ENCODE measurements at places on chromosomes 2 and 18.

- DNase-seq = no peak
Observed at GRCh38 chr2:110120171-110121051, 4.8 kb upstream of the MALL start.

- no peak for DNase-seq
Observed at GRCh38 chr2:166152064-166152463, 24.2 kb upstream of the SCN1A start.

DNA sequence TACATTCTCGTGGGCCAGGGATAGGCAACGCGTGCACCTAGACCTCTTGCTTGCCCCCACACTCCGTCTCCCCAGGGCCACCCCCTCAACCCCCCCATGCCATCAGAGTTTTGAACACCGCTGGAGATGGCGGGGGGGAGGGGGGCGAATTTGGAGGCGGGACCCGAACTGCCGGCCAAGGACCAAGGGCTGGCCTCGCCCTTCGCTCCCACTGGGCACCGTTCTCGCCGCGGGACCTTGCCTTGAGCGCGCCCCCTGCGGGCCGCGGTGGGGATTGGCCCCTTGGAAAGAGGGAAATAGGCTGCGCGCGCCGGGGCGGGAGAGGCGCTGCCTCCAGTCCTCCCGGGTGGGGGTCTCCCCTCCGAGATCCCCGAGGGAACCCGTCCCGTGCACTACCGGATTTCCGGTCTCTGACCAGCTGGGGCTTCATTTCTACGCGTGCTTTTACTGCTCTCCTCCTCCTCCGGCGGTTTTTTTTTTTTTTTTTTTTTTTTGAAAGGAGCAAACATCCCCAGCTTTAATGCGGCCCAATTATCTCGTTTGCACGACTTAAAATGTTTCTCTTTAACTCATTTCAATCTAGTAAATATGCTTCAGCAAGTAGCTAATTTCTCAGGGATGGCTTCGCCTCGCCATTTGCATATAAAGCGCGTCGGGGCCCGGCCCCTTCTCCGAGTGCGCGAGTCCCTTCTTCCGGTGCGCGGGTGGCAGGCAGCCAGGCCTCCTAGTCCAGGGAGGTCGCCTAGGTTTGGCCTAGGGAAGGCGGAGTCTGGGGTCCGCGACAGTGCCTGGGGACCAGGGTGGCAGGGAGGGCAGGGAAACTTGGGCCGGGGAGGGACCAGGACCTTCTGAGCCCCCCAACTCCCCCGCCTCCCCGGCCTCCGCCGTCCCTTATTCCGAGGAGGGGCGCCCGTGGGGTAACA is 10.0 kb upstream of the GBX2 start:
- no peak for DNase-seq

- no peak for DNase-seq
Observed at GRCh38 chr2:19876751-19877150, 25.0 kb downstream of the TTC32 start.

- DNase-seq = peak; percentile 63
Observed at GRCh38 chr2:119248311-119248710, 24.7 kb downstream of the STEAP3 start.

GRCh38 chr18:34773378-34773777 is 63.3 kb downstream of the DTNA start:
- peak; percentile 4 for DNase-seq

DNA sequence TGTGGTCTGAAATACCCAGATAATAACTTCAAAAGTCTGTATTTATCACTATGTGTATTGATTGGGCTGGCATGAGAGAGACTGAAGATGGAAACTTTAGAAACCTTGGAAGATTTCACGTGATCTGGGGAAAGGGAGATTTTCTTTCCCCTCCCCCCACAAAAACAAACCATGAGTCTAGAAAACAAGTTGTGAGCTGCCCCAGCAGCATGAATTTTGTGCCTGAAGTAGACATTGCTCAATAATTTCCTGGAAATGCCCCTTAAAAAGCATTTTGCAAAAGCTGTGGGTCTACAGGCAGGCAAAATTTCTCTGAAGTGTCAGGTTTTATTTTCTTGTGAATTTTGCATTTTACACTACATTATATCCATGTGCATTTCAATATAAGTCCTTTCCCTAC is 101.8 kb downstream of the ETAA1 start:
- DNase-seq = no peak

- no peak for DNase-seq
Observed at GRCh38 chr2:234420408-234420807, 76.5 kb downstream of the ARL4C start.

DNA sequence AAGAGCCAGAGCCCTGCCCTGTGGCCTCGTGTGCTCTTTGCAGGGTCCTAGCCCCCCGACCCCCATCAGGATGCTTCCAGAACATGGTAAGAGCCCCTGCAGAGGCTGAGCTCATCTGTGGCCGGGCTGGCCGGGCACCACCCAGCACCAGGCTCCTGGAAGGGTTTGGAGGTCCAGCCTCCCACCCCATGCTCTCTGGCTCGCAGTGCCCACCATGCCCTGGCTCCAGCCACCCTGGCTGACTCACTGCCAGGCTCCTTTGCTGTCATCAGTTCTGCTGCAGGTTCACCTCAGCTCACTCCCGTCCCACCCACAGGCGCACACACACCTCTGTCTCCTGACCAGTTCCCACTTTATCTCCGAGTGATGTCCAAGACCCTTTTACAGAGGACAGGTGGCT is 37.5 kb downstream of the EIF4E2 start:
- DNase-seq = no peak

DNA sequence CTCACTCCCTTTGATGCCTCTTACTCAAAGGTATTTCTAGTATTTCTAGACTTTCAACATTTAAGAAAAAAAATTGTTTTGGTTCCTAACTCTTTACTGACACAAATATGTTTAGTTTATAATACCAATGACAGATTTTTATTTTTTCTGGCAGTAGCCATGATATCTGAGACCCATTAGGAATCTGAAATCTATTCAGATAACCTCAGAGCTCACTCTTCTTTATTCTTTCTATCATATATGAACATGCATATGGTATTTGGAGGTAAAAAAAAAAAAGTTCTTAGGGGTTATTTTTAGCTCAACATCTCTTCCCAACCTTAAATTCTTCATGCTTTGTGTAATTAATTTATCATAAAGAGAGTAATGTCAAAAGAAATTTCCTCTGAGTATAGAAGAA is 465.5 kb downstream of the CDH2 start:
- no peak for DNase-seq

DNA sequence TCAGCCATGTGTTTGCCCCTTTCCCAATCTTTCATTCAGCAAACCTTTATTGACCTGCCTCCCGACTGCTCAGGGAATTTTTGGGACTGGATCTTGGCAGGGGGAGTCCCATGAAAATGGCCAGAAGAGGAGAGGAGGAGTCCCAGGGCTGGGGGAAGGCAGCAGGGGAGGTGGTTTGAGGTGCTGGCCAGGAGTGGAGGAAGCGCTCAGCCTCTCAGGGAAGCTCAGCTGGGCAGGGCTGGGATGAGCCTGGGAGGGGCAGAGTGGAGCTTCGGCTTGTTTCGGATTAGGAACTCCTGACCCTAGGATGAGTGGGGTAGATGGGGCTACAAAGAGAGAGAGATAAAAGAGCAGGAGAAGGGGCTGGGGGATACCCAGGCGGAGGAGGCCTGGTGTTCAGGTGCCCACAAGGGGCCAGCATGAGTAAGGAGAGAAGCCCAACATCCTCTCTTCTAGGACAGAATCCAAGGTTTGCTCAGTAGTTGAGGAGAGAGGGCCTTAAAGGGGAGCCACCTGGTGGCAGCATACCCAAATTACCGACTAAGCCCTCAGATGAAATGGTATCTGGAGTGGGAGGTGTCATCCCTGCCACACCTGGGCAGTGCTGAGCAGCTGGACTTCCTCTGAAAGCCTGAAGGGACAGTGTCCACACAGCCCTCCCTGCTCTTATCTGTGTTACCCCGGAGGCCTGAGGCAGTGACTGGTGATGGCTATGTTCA is 91.1 kb downstream of the INHBB start:
- DNase-seq = no peak

- no peak for DNase-seq
Observed at GRCh38 chr2:152297715-152298114, 37.3 kb upstream of the FMNL2 start.

GRCh38 chr18:45806226-45806625 is 19.2 kb upstream of the SIGLEC15 start:
- DNase-seq = no peak

- no peak for DNase-seq
Observed at GRCh38 chr2:69556008-69556407, 87.5 kb downstream of the AAK1 start.

- DNase-seq = no peak
Observed at GRCh38 chr2:26169681-26170414, 3.0 kb upstream of the GAREM2 start.

GRCh38 chr2:232229911-232230310 is 148.6 kb upstream of the ALPP start:
- no peak for DNase-seq

GRCh38 chr18:22169011-22169888 is at the start of gene GATA6:
TSS of gene GATA6 (plus strand) at chr18:22169589. CDS start at chr18:22171145, 1,556 bp downstream.
- no peak for DNase-seq

- DNase-seq = no peak
Observed at GRCh38 chr2:40033781-40034180, 254.7 kb upstream of the THUMPD2 start.

GRCh38 chr18:77948567-77948966 is 698.9 kb downstream of the GALR1 start:
- DNase-seq = no peak

DNA sequence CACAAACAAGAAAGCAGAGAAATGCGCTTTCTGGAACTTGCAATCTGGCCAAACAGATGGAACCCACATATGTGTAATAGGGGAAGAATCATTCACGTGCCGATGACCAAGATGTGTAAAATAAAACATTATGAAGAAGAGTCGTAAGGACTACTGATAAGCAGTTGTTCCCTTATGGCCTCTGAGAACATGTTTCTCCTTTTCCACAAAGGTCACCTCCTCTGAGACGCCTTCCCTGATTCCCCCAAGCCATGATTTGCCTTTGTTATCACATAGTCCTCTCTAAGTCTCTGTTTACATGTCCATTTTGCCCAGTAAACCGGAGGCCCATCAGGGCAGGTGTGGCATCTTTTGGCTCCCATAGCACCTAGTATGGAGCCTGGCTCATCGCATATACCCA is 8.0 kb downstream of the OTOF start:
- no peak for DNase-seq

GRCh38 chr18:35337286-35337685 is 6.9 kb downstream of the ZNF24 start:
- DNase-seq = no peak

- no peak for DNase-seq
Observed at GRCh38 chr2:127986548-127987079, 41.2 kb downstream of the SAP130 start.

GRCh38 chr2:36277881-36278523 is 77.6 kb upstream of the CRIM1 start:
- DNase-seq = no peak

GRCh38 chr2:141393214-141393545 is 737.6 kb downstream of the LRP1B start:
- no peak for DNase-seq

GRCh38 chr2:229688141-229688540 is 26.2 kb downstream of the DNER start:
- no peak for DNase-seq

DNA sequence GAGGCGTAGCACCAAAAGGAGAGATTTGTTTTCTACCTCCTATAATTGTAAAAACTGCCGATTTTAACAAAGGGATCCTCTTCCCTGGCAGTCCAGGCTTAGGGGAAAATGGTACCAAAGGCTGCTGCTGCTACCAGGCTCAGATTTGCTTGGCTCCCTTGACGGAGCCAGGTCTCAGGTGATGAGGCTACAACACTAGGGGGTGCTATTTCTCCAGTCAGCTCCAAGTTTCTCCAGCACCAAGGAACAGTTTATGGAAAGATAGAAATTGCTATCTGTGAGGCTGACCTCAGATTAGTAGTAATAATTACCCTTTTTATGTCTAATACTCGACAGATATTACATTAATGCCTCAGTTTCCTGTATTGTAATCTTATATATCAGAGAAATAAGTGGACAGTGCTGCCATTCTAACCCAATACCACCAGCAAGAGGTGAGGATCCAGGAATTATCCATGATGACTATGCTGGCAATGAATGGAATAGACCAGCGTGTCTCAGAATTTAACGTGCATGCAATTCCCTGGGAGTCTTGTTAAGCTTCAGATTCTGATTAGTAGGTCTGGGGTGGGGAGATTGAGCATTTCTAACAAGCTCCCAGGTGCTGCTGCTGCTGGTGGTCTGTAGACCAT is 111.3 kb downstream of the ESCO1 start:
- DNase-seq = peak; percentile 13

- no peak for DNase-seq
Observed at GRCh38 chr2:187994464-187995331, 297.0 kb upstream of the GULP1 start.

- DNase-seq = no peak
Observed at GRCh38 chr2:174788291-174788929, 24.1 kb upstream of the CHRNA1 start.

DNA sequence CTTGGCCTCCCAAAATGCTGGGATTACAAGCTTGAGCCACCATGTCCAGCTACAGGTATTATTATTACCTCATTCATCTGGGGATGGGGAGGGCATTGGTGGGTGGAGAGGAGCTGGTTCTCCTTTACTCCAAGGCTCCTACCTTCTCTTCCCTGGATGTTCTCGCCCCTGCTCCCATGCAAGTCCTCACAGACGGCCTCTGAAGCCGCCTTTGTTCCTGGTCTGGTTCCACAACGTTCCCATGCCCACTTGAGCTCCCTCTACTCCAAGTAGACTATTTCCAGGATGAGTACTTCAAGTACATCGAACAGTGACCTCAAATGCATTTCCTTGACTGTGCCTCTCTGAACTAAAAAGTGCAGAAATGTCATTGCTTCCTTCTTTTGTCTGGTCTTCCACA is 3.2 kb upstream of the SLC20A1 start:
- no peak for DNase-seq

DNA sequence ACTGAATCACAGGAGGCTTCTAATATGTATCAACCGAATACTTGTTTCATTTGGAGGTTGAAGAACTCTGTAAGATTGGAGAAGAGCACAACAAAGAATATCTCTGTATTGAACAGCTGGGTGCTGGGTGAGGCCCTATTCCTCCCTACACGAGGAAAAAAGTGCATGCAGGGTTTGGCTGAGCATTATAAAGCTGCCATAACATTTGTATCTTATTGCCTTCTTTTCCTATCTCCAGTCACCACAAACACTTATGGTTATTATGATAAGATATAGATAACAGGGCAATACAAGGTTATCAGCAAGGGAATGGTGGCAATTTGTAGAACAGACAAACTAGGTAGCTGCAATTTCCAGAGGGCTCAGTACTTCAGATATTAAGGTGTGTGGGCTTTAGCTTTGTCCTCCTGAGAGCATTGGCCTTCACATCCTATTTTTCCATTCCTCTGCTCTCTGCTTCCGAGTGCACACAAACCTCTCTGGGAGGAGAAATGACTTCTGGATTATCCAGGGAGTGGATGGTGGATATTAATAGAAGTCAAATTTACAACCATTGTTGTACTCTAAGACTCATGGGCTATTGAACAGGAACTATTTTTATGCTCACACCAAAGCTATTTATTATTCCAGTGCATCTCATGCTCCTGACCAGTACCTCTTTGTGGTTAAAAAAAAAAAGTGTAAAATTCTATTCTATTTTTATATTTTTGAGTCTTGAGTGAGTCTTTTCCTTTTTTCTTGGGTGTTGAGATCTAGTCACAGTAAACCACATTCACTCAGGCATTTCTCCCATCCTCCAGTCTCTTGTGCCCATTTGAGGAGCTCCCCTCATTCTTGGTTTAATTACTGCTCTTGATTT is 248.4 kb downstream of the ETAA1 start:
- no peak for DNase-seq

- no peak for DNase-seq
Observed at GRCh38 chr18:10032331-10033015, 118.7 kb downstream of the VAPA start.

Data from smooth muscle cell of the brain vasculature (primary cell).